ENCODE measurements at places on chromosomes 11 and 22. TPM values are rescaled to one million over a fixed set of nuclear protein-coding genes. Genes with fewer than 3 reads are reported as not detected.

GGTLC3 gene
- polyA plus RNA-seq = not detected

INS gene
- polyA plus RNA-seq = not detected

ESAM gene
- 58.4 TPM for polyA plus RNA-seq

TRIM21 gene
- polyA plus RNA-seq = 9.6 TPM

MUC15 gene
- polyA plus RNA-seq = not detected

CRYBB2 gene
- not detected for polyA plus RNA-seq

TMEM126A gene
- polyA plus RNA-seq = 31.1 TPM

NXPE2 gene
- polyA plus RNA-seq = 0.11 TPM

ANO1 gene
- 8.2 TPM for polyA plus RNA-seq

SULT4A1 gene
- polyA plus RNA-seq = 1.6 TPM

IL10RA gene
- 4.3 TPM for polyA plus RNA-seq

All from muscle of leg (tissue), 16 donors.